ENCODE measurements at places on chromosomes 12 and 14.

DNA sequence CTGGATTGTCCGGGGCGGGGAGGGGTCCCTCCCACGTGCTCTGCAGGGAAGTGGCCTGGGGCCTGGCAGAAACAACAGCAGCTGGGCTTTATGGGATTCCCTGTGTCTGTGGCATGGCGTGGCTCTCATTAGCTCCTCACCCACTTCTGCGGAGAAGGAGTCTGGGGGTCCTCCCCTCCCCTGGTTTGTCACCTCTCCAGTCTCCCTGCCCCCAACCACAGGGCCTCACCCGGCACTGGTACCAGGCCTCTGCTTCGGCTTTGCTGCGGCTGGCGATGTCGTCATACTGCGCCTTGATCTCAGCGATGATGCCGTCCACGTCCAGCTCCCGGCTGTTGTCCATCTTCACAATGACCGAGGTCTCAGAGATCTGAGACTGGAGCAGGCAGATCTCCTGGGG, 6.4 kb downstream of the KRT82 start:
- DNase-seq, result no peak

GRCh38 chr12:20101046-20101445, 267.3 kb upstream of the PDE3A start:
- no peak for DNase-seq

GRCh38 chr12:91108196-91108755, 3.0 kb downstream of the LUM start:
- no peak for DNase-seq

DNA sequence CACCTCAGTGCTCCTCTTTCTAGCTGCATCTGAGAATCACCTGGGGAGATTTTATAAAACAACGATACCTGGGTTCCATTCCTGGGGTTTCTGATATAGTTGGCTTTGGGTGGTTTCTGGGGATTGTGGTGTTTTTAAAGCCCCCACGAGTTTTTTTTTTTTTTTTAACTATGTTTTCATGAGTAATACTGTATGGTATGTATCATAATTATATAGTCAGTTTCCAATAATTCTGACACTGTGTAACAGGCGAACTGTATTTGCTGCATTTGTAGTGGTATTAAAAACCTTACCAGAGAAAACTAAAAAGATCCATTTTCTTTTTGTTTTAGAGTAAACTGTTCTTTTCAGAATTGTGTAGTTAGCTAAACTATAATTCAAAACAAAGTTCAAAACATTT, 84.9 kb downstream of the SRGAP1 start:
- no peak for DNase-seq

DNA sequence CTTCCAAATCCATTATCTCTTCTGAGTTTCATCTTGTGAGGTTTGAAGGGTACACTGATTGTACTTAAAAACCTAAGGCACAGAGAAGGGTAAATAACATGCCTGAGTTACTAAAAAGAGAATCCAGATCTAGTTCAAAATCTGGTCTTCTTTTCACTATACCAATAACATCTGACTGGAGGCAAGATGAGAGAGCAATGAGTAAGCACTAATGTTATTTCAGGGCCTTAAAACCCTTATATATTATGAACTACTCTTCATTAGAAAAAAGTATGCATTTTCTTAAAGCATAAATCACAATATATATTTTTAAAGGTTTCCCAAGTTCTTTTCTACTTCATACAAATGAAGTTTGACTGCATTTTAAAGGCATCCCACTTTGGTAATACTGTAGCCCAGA, 60.2 kb downstream of the GXYLT1 start:
- DNase-seq, result no peak

DNA sequence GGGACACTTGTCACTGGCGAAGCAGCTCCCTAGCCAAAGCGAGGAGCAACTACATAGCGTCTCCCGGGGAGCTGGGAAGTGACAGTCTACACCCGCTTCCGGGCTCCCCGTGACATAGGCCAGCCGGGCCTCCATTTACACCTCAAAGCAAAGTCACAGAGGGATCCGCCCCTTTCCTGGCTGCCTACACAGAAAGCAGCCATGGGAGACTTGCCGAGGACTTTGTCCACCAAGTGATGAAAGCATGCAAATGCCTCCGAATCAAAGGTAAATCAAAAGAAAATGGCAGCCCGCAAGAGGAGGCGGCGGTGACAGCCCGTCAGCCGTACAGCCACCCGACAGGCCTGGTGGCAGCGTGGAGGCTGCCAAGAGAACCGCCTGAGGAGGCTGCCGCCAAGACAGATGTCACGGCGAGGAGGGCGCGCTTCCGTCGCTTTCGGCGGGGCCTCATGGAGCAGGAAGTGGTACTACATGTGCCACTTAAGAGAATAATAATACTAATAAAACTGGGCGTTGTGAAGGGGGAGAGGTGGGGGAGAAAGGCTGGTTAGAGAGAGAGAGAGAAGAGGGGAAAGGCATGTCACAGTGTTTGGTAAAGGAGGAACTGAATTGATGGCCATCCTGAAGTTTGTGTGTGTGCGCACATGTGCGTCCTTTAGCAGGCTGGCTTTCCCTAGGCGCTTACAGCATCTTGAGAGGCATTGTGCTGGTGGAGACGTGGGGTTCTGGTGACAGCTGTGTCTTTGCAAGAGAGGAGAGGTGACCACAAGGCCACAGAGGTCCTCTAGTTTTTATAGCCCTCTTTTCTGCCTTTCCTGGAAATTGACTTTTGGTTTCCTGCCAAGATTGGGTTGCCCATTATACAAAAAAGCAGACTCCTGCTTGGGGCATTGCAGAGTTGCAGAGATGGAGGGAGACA, 661.7 kb downstream of the VRK1 start:
- peak; percentile 49 for DNase-seq

- no peak for DNase-seq
These were observed 53.9 kb downstream of the ATF7 start for GRCh38 chr12:53572134-53572758.

DNA sequence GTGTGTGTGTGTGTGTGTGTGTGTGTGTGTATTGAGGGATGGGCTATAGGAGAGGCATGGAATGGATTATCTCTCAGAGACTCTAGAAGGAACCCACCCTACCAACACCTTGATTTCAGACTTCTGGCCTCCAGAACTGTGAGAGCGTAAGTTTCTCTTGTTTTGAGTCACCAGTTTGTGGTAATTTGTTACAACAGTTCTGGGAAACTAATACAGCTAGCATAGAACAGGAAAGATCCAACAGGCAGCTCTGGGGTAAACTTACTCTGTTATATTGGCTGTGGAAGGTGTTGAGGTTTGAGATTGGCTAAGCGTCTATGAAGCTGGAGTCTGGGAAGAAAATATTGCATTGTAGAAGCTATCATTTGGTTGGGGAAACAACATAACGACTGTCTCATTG, 334.3 kb downstream of the AACS start:
- no peak for DNase-seq
